Dorsolateral prefrontal cortex (tissue), 122 donors: ENCODE measurements at places on chromosomes 11 and 22.

- no peak for DNase-seq
Measured at GRCh38 chr11:76859708-76860227, 950 bp upstream of the ACER3 start.

DNA sequence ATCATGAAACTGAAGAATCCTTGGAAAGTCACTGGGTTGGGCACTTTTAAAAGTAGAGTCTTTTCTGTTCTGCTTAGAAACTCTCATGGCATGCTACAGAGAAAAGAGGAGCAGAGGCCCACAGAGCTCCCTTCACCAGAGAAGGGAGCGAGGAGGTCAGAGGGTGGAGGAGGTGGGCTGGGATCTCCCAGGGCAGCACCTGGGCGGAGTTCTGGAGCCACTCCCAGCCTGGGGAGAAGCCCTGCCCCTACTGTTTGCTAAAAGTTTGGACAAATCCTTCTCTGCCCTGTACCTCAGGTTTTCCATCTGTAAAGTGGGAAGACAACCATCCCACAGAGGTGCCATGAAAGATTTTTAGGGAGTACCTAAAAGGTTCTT lies 299.1 kb downstream of the KIRREL3 start:
- no peak for DNase-seq

DNA sequence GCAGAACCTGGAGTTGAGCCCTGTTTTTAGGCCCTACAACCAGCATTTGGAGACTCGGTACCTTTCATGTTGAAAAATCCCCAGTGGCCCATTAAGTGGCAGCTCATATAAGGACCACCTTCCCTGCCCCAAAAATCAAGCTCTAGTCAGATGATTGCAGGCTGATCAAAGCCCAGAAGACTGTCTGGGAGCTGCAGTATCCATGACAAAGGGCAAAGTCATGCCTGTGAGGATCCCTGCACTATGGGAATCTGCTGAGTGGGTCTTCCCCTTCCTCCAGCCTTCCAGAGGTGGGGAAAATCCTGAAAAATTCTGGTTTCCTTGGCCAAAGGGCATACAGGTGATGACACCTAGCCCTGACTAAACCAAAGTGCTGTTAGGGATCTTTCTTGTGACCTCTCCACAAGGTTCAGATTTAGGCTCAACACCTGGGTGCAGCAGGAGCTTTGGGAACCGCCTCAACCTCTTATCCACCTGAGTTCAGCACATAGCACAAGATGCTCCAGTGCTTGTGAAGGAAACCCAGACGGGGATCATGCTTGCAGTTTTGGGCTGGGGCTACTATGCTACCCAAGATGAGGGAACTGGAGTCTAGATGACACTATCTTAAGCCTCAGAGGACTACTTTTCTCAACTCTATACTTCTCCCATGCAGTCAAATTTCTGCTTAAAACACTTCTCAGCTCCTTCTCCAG lies 1.2 kb upstream of the TRIM3 start:
- no peak for DNase-seq

- no peak for DNase-seq
Measured at GRCh38 chr11:98895936-98896335, 124.8 kb upstream of the CNTN5 start.

DNA sequence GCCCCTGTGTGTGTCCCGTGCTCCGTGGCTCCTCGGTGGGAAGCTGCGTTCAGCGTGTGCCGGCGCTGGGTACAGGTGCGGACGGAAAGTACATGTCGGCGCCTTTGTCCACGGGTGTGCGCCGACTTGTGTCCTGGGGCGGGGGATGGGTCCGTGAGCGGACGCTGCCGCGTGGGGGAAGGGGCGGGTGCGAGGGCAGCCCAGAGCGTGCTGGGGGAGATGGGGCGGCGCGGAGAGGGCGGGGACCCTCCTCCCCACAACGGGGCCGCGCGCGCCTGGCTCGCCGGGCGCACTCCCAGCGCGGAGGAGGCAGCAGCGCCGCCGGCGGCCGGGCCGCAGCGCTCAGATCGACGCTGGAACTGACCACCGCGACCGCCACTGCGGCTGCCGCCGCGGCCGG lies 33.6 kb upstream of the RELT start:
- DNase-seq, result peak; percentile 68

GRCh38 chr11:30457087-30457486 lies 129.1 kb downstream of the MPPED2 start:
- DNase-seq, result no peak

DNA sequence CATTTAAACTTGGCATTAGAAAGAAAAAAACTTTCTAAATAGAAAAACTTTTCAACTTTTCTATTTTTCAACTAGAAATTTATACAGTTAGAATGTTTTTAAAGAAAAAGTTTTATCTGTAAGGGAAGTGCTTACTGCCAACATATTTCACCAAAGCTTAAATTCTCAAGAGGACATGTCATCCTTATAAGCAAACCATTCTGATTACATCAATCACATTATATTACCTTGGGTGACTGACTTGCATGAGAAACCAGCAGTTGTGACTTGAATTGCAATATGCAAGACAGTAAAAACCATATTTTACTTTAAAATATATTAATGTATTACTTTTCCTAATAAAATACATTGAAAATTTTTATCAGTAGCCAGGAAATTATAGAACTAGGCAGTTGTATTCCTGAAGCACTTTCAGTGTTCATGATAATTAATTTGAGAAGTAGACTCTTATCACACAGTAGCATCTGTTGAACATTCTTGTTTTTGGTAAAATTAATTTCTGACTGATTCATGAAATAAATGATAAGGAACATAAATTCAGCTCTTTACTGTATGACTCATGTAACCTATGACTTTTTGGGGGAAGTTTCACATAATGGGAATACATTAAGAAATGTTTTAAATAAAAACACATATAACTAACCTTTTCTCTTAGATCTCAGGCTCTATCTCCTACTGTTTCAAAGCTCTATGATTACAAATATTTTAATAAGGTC lies 345.0 kb upstream of the CCDC179 start:
- DNase-seq, result no peak
